T-cell (primary cell): ENCODE measurements at places on chromosomes 3 and 15. TPM values are rescaled to one million over a fixed set of nuclear protein-coding genes. Genes with fewer than 3 reads are reported as not detected.

- H3K36me3 ChIP-seq = no peaks in the 10 kb centered on the region
- no peak for DNase-seq
- no peak overlapping the region for H3K27ac ChIP-seq
- H3K27me3 ChIP-seq = no peaks in the 10 kb centered on the region
Measured at GRCh38 chr3:57061556-57061955, 1.1 kb downstream of the SPATA12 start.

DNA sequence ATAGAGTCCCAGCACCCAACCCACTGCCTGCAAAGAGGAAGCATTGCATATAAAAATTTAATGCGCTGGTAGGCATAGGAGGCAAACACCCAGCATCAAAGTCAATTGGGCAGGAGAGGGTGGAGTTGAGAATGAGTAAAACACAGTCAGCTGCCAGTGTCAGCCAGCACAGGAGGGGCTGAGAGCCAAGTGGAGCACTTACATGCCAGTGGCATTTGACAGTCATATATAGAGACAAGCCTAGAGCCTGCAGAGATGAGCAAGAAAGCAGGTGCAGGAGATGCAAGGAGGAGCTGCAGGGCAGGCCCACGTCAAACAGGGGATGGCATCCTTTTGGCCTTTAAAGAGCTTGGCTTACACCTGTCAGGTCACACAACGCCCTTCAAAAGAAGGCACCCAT is 27.6 kb upstream of the ZFAND6 start:
- H3K4me3 ChIP-seq = no peak overlapping the region
- H3K27me3 ChIP-seq = no peaks in the 10 kb centered on the region

DNA sequence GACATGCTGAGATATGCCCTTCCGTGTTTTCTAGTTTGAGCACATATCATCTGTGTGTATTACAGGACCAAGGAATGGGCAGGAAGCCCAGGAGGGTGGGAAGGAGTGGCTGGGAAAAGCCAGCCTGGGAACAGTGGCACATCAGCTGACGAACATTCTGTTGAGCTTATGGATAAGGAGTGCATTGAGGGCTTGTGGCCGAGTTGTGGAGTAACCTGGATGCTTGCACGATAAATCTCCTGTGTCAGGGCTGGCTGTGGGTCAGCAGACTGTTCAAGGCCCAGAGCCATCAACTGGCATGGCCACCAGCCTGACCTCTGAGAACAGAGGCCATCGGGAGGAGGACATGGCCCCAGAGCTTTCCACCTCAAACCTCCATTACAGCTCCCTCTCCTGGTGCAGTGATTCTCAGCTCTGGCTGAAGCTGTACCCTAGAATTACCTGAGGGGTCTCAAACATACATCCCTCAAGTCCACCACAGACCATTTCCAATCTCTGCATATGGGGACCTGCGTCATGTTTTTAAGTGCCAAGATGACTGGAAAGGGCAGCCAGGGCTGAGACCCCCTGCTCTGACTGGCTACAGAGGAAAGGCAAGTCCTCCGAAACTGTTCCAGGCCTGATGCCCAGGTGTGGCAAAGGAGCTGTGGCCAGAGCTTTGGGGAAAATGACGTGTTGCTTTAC is 4.8 kb upstream of the VILL start:
- H3K27me3 ChIP-seq = no peaks in the 10 kb centered on the region
- H3K4me1 ChIP-seq = no peaks in the 10 kb centered on the region
- no peak overlapping the region for H3K4me3 ChIP-seq
- H3K27ac ChIP-seq = no peak overlapping the region

- H3K27ac ChIP-seq = no peak overlapping the region
- no peaks in the 10 kb centered on the region for H3K36me3 ChIP-seq
- peaks cover 32% of the 10 kb centered on the region for H3K27me3 ChIP-seq
Measured at GRCh38 chr3:9863058-9863772, 16.8 kb downstream of the CIDEC start.

GRCh38 chr3:75325716-75326115 is 338.4 kb upstream of the FRG2C start:
- no peak for DNase-seq
- no peaks in the 10 kb centered on the region for H3K4me1 ChIP-seq
- H3K27ac ChIP-seq = no peak overlapping the region
- H3K4me3 ChIP-seq = no peak overlapping the region
- no peaks in the 10 kb centered on the region for H3K36me3 ChIP-seq

RAB6B gene
- 2.4 TPM for total RNA-seq

DNA sequence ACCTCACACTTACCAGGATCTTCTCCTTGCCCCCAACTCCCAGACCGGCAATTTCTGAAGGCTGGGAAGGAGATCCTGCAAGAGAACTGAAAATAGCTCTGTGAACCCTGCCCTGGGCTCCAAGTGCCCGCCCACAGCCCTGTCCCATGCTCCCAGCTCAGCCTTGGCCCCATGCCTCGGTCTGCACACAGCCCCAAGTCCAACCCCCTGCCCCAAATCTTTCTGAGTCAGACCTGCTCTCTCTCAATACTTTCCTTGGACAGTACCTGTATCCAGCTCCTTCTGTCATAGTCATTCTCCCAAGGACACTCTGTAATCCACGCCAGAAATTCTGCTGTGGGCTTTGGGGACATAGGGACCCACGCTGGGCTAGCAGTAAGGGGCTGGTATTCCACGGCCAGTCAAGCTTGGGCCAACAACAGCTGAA is 6.3 kb upstream of the SMAD3 start:
- H3K36me3 ChIP-seq = no peaks in the 10 kb centered on the region
- H3K4me3 ChIP-seq = no peak overlapping the region
- DNase-seq = no peak

DNA sequence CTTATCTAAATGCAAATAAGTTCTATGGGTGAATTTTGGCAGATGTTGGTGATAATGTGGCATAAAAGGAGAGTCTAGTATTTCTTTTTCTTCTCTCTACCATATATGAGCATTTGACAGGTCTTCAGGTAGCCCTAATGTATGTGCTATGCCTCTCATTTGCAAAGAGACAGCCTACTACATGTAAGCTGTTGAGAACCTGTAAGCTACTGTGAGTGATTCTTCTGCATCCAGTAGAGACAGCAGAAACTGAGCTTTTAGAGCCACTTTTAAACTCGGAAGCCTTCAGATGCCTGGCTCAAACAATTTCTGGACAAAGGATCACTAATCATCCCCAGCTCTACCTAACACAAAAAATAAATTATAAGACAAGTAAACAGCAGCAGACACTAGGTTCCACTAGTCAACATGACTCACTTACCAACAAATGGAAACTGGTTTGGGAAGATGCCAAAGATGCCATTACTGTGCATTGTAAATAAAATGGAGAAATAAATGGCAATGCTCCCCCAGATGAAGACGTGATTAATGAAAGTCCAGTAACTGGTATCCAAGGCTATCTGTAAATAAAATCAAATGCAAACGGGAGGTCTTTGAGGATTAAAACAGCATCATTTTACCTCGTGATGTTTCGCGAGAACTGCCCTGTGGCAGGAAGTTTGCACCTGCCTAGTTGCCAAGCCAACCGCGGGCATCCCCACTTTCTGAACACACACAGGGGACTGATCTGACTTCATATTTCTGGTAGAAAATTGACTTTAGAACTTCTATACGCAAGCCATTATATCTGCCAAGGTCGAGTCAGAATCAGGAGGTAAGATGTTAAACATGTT is 245.3 kb downstream of the DTWD1 start:
- H3K4me3 ChIP-seq = no peak overlapping the region
- H3K27me3 ChIP-seq = no peaks in the 10 kb centered on the region
- DNase-seq = no peak
- H3K27ac ChIP-seq = no peak overlapping the region

- no peak overlapping the region for H3K4me3 ChIP-seq
- no peaks in the 10 kb centered on the region for H3K4me1 ChIP-seq
- no peak for DNase-seq
- no peaks in the 10 kb centered on the region for H3K27me3 ChIP-seq
- peaks cover 2% of the 10 kb centered on the region for H3K36me3 ChIP-seq
Measured at GRCh38 chr15:91915576-91915975, 62.1 kb downstream of the SLCO3A1 start.

DNA sequence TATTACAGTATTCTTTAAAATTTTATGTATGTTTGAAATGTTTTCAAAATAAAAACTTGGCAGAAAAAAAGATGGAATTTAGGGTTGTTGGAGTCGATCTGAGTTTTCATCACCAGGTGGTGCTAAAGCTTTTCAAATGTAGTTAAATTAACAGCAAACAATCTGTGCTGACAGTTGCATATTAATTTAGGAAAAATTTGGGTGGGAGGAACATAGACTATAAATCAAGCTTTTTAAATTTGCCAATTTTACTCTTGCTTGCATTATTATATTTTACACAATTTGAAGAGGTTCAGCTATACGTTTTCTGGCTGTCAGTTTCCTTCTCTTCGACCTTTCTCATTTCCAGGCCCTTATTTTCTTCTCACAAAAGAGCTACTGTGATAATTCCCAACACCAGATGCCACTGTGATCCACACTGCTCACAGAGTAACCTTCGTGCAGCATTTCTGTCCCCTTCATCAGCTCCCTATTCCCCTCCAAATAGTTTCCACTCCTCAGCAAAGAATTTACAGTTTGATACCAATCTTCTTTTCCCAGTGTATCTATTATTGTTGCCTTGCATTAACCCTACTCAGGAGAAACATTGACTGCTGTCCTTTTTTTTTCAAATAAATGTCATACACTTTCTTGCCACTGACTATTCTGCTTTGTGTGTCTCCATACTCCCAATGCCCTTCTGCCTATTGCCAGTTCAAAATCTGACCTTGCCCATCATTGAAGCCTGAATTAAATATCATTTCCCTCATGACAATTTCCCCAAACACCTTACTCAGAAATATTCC is 53.4 kb upstream of the EIF5A2 start:
- H3K4me3 ChIP-seq = no peak overlapping the region
- H3K27me3 ChIP-seq = no peaks in the 10 kb centered on the region
- H3K27ac ChIP-seq = no peak overlapping the region
- H3K36me3 ChIP-seq = no peaks in the 10 kb centered on the region
- no peak for DNase-seq
- no peaks in the 10 kb centered on the region for H3K4me1 ChIP-seq

DNA sequence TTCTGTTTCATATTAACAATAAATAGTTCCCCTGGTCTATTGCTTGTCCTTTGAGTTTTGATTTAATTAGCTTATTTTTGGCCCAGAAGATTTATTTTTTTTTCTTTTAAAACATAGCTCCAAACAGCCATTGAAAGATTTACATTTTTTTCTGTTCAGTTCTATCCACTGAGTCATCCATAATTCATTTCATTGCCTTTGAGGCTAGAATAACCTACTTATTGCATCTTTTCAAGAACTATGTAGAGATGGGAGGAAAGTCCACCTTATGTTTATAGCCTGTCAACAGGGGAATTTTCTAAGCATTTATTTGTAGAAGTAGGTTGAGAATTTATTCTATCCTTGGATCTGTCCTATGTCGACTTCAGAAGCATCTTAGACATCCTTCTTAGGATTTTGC is 53.4 kb upstream of the CHD2 start:
- no peaks in the 10 kb centered on the region for H3K36me3 ChIP-seq
- peak overlapping the region; percentile 44 for H3K27ac ChIP-seq

GRCh38 chr3:20137647-20138046 is 48.4 kb downstream of the SGO1 start:
- H3K36me3 ChIP-seq = peaks cover 49% of the 10 kb centered on the region
- no peak overlapping the region for H3K4me3 ChIP-seq
- no peaks in the 10 kb centered on the region for H3K27me3 ChIP-seq
- DNase-seq = no peak
- H3K27ac ChIP-seq = no peak overlapping the region

GRCh38 chr3:172185907-172186306 is 146.5 kb downstream of the FNDC3B start:
- H3K4me1 ChIP-seq = no peaks in the 10 kb centered on the region

SPINK8 gene
- not detected for total RNA-seq

- no peak overlapping the region for H3K4me3 ChIP-seq
- no peak overlapping the region for H3K27ac ChIP-seq
- H3K36me3 ChIP-seq = no peaks in the 10 kb centered on the region
- H3K27me3 ChIP-seq = no peaks in the 10 kb centered on the region
- H3K4me1 ChIP-seq = no peaks in the 10 kb centered on the region
- DNase-seq = no peak
Measured at GRCh38 chr3:144660186-144660585, 688.6 kb downstream of the DIPK2A start.

GRCh38 chr15:82051664-82052063 is 5.8 kb upstream of the MEX3B start:
- H3K36me3 ChIP-seq = no peaks in the 10 kb centered on the region
- DNase-seq = no peak
- H3K4me1 ChIP-seq = peaks cover 8% of the 10 kb centered on the region
- H3K27me3 ChIP-seq = peaks cover 18% of the 10 kb centered on the region
- no peak overlapping the region for H3K27ac ChIP-seq

DNA sequence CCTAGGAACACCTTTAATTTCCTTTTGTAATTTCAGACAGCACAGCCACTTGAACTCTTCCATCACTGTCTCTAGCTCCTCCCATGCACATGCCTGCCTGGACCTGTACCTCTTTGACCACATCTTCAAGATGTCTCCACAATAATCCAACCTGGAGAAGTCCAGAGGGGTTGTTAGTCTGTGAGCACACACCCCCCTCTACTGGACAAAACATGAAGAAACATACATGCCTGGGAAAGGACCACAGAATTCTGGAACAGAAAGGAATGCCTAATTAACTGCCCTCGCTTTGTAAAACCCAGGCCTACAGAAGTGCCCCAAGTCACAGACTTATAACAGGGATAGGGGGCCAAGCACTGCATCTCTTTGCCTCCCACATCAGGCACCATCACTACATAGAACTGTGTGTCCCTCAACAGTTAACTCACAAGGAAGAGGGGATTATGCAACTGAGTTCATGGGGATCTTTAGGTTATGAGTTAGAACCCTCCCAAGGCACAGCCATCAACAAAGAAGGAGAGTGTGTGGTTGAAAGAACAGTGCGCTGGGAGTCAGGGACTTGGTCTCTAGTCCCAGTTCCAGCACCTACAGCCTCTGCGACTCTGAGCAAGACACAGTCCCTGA is 61.7 kb downstream of the FMN1 start:
- H3K27me3 ChIP-seq = no peaks in the 10 kb centered on the region
- no peak for DNase-seq
- no peaks in the 10 kb centered on the region for H3K4me1 ChIP-seq
- H3K4me3 ChIP-seq = no peak overlapping the region
- no peak overlapping the region for H3K27ac ChIP-seq

MAP3K13 gene
- 7.7 TPM for total RNA-seq

GRCh38 chr15:79088426-79089205 is 2.0 kb downstream of the RASGRF1 start:
- no peak overlapping the region for H3K4me3 ChIP-seq
- no peak for DNase-seq
- peaks cover 13% of the 10 kb centered on the region for H3K4me1 ChIP-seq
- no peak overlapping the region for H3K27ac ChIP-seq

GRCh38 chr15:52658955-52659354 is 20.2 kb downstream of the ATOSA start:
- peaks cover 7% of the 10 kb centered on the region for H3K4me1 ChIP-seq
- no peaks in the 10 kb centered on the region for H3K27me3 ChIP-seq
- no peak overlapping the region for H3K4me3 ChIP-seq
- peak; percentile 10 for DNase-seq

B3GALNT1 gene
- 0.50 TPM for total RNA-seq

GRCh38 chr3:162166543-162166942 is 669.9 kb downstream of the OTOL1 start:
- no peak overlapping the region for H3K4me3 ChIP-seq
- no peaks in the 10 kb centered on the region for H3K36me3 ChIP-seq
- H3K4me1 ChIP-seq = no peaks in the 10 kb centered on the region
- no peaks in the 10 kb centered on the region for H3K27me3 ChIP-seq
